Karpas-422 (cell line): ENCODE measurements at places on chromosomes 12 and 14.

GRCh38 chr12:113844495-113845210 is 121.5 kb downstream of the RBM19 start:
- no peak for DNase-seq

DNA sequence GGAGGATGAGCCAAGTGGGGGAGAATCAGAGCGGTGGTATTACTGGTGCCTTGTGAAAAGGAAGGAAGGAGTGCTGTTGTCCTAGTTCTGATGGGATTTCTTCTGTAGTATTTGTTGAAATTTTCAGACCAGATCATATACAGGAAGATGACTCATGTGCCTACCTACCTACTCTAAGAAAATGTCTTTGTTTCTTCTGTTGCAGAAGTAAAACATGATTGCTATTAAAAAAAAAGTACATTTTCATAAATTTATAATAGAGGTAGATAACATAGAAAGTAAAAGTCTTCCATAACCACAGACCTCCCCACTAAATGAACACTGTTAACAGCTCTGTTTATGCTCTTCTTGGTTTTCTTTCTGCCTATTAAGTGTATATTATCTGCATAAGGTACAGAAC is 26.9 kb downstream of the SAMD4A start:
- DNase-seq = no peak

DNA sequence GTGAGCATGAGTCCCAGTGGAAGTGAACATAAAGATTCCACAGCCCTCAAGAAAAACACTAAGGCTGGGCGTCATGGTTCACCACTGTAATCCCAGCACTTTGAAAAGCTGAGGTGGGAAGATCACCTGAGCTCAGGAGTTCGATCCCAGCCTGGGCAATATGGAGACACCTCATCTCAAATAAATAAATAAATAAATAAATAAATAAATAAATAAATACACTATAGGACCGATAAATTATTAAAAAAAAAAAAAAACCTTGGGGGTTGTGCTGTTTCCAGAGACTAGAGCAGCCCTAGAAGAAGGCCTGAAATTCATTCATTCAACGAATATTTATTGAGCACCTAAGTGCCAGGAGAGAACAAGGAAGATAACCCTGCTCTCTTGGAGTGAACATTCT is 1.5 kb upstream of the KANSL2 start:
- no peak for DNase-seq

GRCh38 chr12:114415525-114415868 is 9.6 kb upstream of the TBX5 start:
- no peak for DNase-seq

DNA sequence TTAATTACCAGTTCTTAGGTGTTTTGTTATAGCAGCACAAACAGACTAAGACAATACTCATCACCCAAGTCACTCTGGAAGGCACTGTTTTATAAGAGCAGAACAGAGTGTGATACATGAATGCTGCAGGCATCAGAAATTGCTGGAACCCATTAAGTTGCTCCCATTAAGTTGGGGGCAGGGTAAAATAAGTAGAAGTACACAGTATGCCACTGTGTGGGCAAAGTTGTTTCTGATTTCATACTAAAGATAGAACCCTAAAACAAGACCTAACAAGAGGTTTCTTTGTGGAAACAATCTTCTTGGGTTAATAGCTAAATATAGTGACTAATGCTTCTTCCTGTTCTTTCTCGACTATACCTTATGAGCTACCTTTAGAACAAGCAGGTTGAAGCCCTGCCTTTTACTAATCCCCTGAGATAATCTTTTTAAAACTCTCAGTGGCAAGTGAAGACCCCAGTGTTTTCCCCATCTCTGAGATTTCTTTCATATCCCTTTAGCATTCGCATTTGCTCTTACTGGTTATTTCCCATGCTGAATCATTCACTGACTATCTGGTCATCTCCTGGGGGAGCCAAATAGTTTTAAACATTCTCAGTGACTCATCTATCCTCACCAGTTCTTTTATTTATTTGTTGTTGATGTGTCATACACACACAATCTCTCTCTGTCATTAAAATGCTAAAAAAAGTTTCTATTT is 52.3 kb downstream of the SOCS2 start:
- DNase-seq = no peak

DNA sequence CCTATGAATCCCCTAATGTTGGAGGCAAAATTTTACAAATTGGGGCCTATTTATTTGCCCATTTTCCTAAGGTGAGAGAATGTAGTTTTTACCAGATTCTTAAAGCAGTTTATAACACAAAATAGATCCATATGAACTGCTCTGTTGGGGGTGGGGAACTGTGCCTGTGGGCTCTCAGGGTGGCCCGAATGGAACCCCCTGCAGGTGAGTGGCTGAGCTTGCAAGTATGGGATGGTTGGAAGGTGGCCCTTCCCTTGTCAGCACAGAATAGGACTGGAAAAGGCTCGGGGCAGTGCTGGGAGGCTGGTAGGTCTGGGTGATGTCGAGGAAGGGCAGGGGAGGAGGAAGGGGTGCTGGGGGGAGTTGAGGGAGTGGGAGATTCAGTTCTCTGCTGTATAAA is 4.9 kb downstream of the VSX2 start:
- peak; percentile 64 for DNase-seq
